Immature natural killer cell (primary cell): ENCODE measurements at places on chromosomes 6 and 20. TPM values are rescaled to one million over a fixed set of nuclear protein-coding genes. Genes with fewer than 3 reads are reported as not detected.
A peak's percentile ranks its signal among the peaks of the same experiment; 100 is the strongest.

DNA sequence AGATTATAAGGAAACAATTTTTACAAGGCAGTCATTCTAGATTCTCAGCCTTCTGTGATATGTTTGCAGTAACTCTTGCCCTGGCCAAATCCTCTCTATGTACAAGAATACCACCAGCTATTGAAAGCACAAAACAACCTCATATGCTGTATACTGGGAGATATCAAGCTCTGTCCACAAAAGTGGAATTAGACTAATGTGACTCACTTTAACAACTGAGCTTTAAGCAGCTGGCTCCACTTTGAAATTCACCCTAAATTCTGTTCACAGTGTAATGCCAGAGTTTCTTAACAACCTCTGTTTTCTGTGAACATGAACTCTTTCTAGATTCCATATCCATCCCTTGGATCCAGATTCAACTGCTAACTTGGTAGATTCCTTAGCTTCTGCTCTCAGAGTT is 47.6 kb downstream of the CHD6 start:
- H3K4me3 ChIP-seq, result no peak overlapping the region
- H3K27ac ChIP-seq, result no peak overlapping the region
- H3K4me1 ChIP-seq, result peaks cover 71% of the 10 kb centered on the region
- no peak for DNase-seq
- no peaks in the 10 kb centered on the region for H3K36me3 ChIP-seq
- no peaks in the 10 kb centered on the region for H3K27me3 ChIP-seq

RBBP8NL gene
- not detected for polyA plus RNA-seq

- peaks cover 8% of the 10 kb centered on the region for H3K36me3 ChIP-seq
- H3K4me3 ChIP-seq, result no peak overlapping the region
- peak overlapping the region; percentile 97 for H3K27ac ChIP-seq
- peaks cover 10% of the 10 kb centered on the region for H3K27me3 ChIP-seq
- no peak for DNase-seq
- H3K4me1 ChIP-seq, result peaks cover 43% of the 10 kb centered on the region
Observed at GRCh38 chr6:139288496-139289040, 3.2 kb downstream of the TXLNB start.

SLC26A8 gene
- polyA plus RNA-seq, result not detected

- H3K4me1 ChIP-seq, result peaks cover 2% of the 10 kb centered on the region
- no peak for DNase-seq
- H3K4me3 ChIP-seq, result no peak overlapping the region
- H3K27ac ChIP-seq, result no peak overlapping the region
Observed at GRCh38 chr6:143970456-143971218, 37.4 kb downstream of the PLAGL1 start.

DNA sequence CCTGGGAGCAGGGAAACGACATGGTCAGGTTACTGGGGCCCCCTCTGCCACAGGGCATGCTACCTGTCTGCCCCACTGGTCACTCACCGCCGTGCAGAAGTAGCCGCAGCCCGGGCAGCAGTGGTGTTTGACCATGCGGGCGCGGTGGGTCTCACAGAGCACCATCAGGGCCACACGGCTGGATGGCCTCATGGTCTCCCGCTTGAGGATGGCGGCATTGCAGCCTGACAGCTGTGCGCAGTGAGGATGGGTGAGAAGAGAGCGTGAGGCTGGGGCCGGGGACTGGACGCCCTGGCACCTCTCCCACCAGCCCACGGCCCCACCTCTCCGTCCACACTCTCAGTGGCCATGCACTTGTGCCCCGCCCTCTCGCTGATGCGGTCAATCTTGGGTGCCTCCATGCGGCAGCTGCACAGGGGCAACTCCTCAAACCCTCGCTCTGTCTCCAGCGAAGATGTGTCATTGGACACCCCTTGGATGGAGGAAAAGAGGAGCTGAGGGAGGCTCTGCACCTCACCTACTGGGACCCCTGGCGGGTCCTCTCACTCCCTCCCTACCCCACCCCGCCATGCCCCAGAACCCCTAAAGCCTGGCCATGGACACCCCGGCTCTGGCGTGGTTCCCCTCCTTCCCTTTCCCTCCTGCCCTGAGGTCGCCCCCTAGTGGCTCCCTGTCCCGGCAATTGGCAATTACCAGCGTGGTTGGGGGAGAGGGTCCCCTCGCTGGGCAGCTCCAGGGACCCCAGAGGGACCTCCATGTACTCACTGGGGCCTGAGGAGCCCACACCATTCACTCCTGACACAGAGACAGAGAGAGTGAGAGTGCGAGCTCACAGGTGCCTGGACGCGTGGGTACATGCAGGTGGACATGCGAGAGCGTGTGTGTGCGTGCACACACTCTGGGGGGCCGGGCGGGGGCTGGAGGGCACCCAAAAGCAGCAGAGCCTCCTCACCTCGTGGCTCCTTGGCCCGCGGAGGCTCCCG is 8.9 kb downstream of the EHMT2 start:
- H3K4me1 ChIP-seq, result no peaks in the 10 kb centered on the region
- DNase-seq, result peak; percentile 34
- H3K27ac ChIP-seq, result no peak overlapping the region
- no peaks in the 10 kb centered on the region for H3K27me3 ChIP-seq
- peaks cover 23% of the 10 kb centered on the region for H3K36me3 ChIP-seq

GRCh38 chr6:23559587-23560343 is 566.2 kb upstream of the NRSN1 start:
- no peak overlapping the region for H3K4me3 ChIP-seq
- no peak overlapping the region for H3K27ac ChIP-seq
- no peaks in the 10 kb centered on the region for H3K36me3 ChIP-seq
- H3K4me1 ChIP-seq, result no peaks in the 10 kb centered on the region
- no peaks in the 10 kb centered on the region for H3K27me3 ChIP-seq
- no peak for DNase-seq
